D341Med (cell line): ENCODE measurements at places on chromosomes 2 and 18.

GRCh38 chr2:138500592-138501424, 762 bp upstream of the SPOPL start:
- DNase-seq: peak; percentile 53

GRCh38 chr2:99680946-99681345, 191.1 kb upstream of the REV1 start:
- no peak for DNase-seq

DNA sequence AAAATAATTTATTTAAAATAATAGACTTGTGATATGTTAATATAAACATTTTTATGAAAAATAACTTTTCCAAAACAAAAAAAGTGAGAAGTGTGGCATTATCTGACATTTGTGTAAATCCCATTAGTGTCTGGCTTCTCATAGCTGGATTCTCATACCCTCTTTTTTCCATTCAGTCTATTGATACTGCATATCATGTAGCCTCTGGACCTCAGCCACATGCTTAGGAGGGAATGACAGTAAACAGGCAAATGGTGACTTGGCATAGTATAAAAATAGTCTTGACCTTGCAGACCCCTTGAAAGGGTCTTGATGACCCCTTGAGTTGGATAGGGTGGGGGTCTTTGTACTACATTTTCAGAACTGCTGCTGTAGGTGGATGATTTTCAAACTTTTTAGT, 29.2 kb downstream of the GALNT1 start:
- DNase-seq: no peak

DNA sequence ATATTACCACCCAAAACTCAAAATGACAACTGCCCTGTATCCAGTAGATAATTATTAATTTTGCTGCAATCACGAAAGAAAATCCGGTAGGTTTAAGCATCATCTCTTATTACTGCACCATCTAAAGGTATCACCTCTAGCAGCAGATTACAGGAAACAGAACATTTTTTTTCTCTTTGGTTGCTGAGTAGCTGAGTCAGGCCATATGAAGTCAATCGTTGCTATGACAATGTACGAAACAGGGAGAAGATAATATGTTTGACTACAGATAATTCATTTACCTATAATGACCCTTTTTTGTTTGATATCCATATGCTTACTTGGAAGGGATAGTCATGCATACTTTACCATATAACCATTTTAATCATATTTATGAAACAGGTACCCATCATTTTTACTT, 831.6 kb upstream of the CHAC2 start:
- no peak for DNase-seq

GRCh38 chr2:11310212-11310611, 34.2 kb downstream of the ROCK2 start:
- no peak for DNase-seq

GRCh38 chr2:45288532-45289417, 279.5 kb upstream of the SIX2 start:
- DNase-seq: no peak

GRCh38 chr2:199378948-199379650, 78.6 kb downstream of the SATB2 start:
- DNase-seq: no peak
